Heart left ventricle (tissue), 16 donors: ENCODE measurements at places on chromosomes 5 and 9. TPM values are rescaled to one million over a fixed set of nuclear protein-coding genes. Genes with fewer than 3 reads are reported as not detected.

DNA sequence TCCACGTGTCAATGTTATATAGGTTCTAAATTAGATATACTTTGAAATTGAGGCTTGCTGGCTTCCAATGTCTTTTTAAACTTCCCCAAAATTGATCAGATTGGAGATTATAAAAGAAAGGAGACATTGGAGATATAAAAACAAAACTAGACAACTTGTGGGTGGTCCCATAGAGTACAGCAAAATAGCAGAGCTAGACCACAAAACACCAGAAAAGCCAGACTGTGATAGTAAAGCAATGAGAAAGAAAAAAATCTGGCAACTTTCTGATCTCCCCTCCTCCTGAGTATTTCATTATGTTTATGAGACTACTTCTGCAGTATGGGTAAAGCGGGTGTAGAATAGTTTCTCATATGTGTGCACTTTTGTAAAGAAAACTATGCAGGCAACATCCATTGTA lies 713.8 kb upstream of the MEF2C start:
- H3K4me3 ChIP-seq, result no peak overlapping the region
- no peaks in the 10 kb centered on the region for H3K27me3 ChIP-seq
- no peaks in the 10 kb centered on the region for H3K4me1 ChIP-seq
- no peaks in the 10 kb centered on the region for H3K36me3 ChIP-seq
- no peak for DNase-seq

- H3K36me3 ChIP-seq, result no peaks in the 10 kb centered on the region
- no peak overlapping the region for H3K4me3 ChIP-seq
- H3K27ac ChIP-seq, result no peak overlapping the region
- H3K27me3 ChIP-seq, result no peaks in the 10 kb centered on the region
- DNase-seq, result no peak
Measured at GRCh38 chr5:133828722-133829121, 139.7 kb downstream of the C5orf15 start.

DNA sequence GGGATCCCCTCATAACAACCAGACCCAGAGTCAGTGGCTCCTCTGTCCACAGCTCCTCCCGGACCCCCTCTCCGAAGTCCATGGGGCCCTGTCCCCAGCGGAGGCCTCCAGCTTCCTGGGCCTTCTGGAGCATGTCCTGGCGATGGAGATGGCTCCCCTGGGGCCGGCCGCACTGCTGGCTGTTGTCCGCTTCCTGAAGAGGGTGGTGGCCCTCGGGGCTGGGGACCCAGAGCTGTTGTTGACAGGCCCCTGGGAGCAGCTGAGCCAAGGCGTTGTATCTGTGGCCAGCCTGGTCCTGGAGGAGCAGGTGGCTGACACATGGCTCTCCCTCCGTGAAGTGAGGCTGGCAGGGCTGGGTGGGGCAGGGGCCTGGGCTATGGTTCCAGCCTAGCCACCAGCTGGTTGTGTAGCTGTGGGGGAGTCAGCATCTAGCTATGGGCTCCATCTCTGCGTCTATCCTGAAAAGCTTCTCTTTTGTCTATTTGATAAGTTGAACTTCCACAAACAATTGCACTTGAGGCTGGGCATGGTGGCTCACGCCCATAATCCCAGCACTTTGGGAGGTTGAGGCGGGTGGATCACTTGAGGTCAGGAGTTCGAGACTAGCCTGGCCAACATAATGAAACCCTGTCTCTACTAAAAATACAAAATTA lies 4.7 kb downstream of the ADGRD2 start:
- no peaks in the 10 kb centered on the region for H3K36me3 ChIP-seq
- peaks cover 30% of the 10 kb centered on the region for H3K27me3 ChIP-seq
- no peak for DNase-seq
- H3K27ac ChIP-seq, result no peak overlapping the region
- H3K4me3 ChIP-seq, result no peak overlapping the region
- no peaks in the 10 kb centered on the region for H3K4me1 ChIP-seq

GRCh38 chr5:152349683-152350526 lies 55.2 kb downstream of the NMUR2 start:
- H3K27ac ChIP-seq, result no peak overlapping the region
- no peaks in the 10 kb centered on the region for H3K27me3 ChIP-seq
- no peaks in the 10 kb centered on the region for H3K36me3 ChIP-seq
- H3K4me1 ChIP-seq, result peaks cover 7% of the 10 kb centered on the region
- peak; percentile 14 for DNase-seq

DNA sequence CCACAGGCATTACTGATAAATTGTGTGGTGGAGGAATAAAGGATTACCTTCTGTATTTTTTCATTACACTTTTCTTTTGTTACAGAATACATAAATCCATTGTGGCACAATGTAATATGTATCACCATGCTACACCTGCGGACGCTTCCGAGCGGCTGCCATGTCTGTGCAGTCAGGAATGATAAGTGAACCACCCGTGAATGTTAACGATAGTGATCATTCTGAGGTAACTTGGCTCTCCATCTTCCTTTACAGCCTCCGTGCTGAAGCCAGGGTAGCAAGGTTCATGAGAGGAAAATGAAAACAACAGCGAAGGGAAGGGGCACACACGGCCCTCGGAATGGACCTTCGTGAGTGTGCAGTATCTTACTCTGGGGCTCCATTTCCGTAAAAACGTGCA lies 161.2 kb downstream of the MAPKAP1 start:
- no peaks in the 10 kb centered on the region for H3K27me3 ChIP-seq
- DNase-seq, result no peak
- peaks cover 66% of the 10 kb centered on the region for H3K4me1 ChIP-seq
- H3K4me3 ChIP-seq, result no peak overlapping the region

GRCh38 chr9:85895685-85896084 lies 45.3 kb upstream of the NAA35 start:
- H3K4me3 ChIP-seq, result no peak overlapping the region
- no peak overlapping the region for H3K27ac ChIP-seq
- no peaks in the 10 kb centered on the region for H3K4me1 ChIP-seq

- H3K4me1 ChIP-seq, result no peaks in the 10 kb centered on the region
- H3K4me3 ChIP-seq, result no peak overlapping the region
- DNase-seq, result no peak
- no peaks in the 10 kb centered on the region for H3K27me3 ChIP-seq
Measured at GRCh38 chr5:176497852-176498251, 39.4 kb downstream of the RNF44 start.

- no peaks in the 10 kb centered on the region for H3K4me1 ChIP-seq
- no peak for DNase-seq
- no peak overlapping the region for H3K4me3 ChIP-seq
- H3K27ac ChIP-seq, result no peak overlapping the region
Measured at GRCh38 chr9:135574331-135574730, 12.8 kb downstream of the PAEP start.

- DNase-seq, result no peak
- H3K4me3 ChIP-seq, result no peak overlapping the region
- H3K27me3 ChIP-seq, result no peaks in the 10 kb centered on the region
- no peaks in the 10 kb centered on the region for H3K4me1 ChIP-seq
- H3K27ac ChIP-seq, result no peak overlapping the region
Measured at GRCh38 chr5:98330871-98331270, 442.6 kb upstream of the RGMB start.

DNA sequence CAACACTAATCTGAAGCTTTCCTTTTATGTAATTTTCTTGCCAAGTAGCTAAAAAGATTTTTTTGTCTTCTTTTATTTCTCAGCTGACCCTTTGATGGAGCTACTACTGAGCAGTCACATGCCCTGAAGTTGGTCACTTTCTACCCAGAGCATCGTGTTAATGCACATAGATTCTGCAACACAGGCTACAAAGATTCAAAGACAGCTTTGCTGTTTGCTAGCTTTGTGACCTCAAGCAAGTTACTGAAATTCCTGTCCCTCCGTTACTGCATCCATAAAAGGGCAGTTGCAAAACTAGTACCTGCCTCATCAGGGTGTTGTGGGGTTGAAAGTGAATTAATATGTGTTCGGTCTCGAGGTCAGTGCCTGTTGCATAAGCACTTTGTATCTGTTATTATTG lies 179.9 kb downstream of the GAS1 start:
- no peak overlapping the region for H3K4me3 ChIP-seq
- H3K36me3 ChIP-seq, result no peaks in the 10 kb centered on the region
- no peak overlapping the region for H3K27ac ChIP-seq

DNA sequence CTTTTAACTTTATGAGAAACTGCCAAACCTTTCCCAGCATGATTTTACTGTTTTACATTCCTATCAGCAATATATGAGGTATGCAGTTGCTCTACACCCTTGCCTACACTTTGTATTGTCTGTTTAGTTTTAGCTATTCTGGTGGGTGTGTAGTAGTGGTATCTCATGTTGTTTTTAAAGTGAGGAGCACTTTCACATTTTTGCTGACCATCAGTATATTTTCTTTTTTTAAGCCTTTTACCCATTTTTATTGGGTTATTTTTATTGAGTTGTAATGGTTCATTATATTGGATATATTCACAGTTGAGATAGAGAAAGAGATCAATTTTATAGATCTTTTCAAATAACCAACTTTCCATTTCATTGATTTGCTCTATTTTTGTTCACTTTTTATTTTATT lies 102.4 kb downstream of the BARX1 start:
- no peaks in the 10 kb centered on the region for H3K4me1 ChIP-seq
- H3K4me3 ChIP-seq, result no peak overlapping the region
- H3K27me3 ChIP-seq, result peaks cover 7% of the 10 kb centered on the region
- no peaks in the 10 kb centered on the region for H3K36me3 ChIP-seq
- H3K27ac ChIP-seq, result no peak overlapping the region
- DNase-seq, result no peak

DNA sequence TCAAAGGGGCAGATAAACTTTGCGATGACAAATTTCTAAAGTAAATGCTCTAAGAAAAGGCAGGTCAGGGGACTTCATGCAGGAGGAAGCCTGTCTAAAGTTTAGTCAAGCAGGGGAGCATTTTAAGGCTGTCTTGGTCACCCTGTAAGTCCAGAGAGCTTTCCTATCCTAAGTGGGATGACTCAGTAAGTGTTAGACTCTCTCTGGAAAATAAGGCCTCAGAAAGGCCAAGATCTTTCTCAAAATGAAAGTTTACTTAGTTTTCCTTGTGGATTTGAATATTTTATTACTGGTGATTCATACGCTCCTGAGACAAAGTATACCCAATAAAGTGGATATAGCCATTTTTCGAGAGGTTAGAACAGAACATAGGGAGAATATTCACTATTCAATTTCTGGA lies 806.9 kb upstream of the CDH9 start:
- no peak overlapping the region for H3K4me3 ChIP-seq
- no peaks in the 10 kb centered on the region for H3K4me1 ChIP-seq
- no peaks in the 10 kb centered on the region for H3K27me3 ChIP-seq

DNA sequence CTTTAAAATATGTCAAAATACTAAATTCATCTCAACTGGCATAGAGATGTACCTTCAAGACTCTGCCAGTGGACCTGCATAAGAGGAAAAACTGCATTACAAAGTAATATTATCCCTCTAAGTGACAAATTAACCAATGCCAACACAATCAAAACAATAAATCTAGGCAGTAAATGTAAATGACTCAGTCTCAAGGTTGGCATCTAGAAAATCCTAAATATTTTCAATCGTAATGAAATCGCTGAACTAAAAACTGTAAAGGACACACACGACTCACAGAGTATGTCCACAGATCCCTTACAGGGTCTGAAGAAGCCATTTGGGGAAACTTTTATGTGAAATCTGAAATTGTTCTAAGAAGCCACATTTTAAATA lies 31.2 kb downstream of the ERMP1 start:
- no peaks in the 10 kb centered on the region for H3K4me1 ChIP-seq
- peaks cover 3% of the 10 kb centered on the region for H3K36me3 ChIP-seq
- no peaks in the 10 kb centered on the region for H3K27me3 ChIP-seq
- no peak overlapping the region for H3K27ac ChIP-seq
- no peak for DNase-seq
- no peak overlapping the region for H3K4me3 ChIP-seq

GRCh38 chr9:112074250-112075008 lies 100.7 kb downstream of the SUSD1 start:
- H3K36me3 ChIP-seq, result no peaks in the 10 kb centered on the region
- H3K27ac ChIP-seq, result peak overlapping the region; percentile 69
- no peak for DNase-seq
- H3K4me1 ChIP-seq, result peaks cover 4% of the 10 kb centered on the region
- H3K27me3 ChIP-seq, result no peaks in the 10 kb centered on the region

DNA sequence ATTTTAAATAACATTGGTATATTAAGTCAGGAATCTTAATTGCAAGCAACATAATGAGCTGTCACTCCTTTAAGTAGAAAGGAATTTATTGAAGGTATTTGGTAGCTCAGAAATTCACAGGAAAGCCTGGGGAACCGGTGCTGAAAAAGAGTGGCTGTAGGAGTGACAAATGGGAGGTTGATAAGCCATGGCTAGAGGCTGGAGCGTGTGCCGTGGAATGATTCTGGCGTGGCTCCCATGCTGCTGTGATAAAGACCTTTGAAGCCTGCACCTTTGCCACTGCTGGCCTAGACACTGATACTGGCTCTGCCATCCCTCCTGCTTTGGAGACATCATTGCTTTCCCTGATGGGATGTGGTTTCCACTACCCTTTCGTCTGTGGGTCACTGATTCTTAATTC lies 65.7 kb upstream of the ATG10 start:
- peaks cover 5% of the 10 kb centered on the region for H3K4me1 ChIP-seq
- no peaks in the 10 kb centered on the region for H3K27me3 ChIP-seq
- DNase-seq, result peak; percentile 30

CARTPT gene
- not detected for polyA plus RNA-seq

SLC25A2 gene
- polyA plus RNA-seq, result not detected

ROR2 gene
- polyA plus RNA-seq, result 0.39 TPM

KCNT1 gene
- 1.3 TPM for polyA plus RNA-seq

LCN15 gene
- polyA plus RNA-seq, result 2.4 TPM
